Activated naive CD8-positive, alpha-beta T cell treated with anti-CD3 and anti-CD28 coated beads, Interleukin-2, amount 10 ng/mL, durations not matched to agents 7 days and 5 days (primary cell): ENCODE measurements at places on chromosomes 11 and 22.
A peak's percentile ranks its signal among the peaks of the same experiment; 100 is the strongest.

DNA sequence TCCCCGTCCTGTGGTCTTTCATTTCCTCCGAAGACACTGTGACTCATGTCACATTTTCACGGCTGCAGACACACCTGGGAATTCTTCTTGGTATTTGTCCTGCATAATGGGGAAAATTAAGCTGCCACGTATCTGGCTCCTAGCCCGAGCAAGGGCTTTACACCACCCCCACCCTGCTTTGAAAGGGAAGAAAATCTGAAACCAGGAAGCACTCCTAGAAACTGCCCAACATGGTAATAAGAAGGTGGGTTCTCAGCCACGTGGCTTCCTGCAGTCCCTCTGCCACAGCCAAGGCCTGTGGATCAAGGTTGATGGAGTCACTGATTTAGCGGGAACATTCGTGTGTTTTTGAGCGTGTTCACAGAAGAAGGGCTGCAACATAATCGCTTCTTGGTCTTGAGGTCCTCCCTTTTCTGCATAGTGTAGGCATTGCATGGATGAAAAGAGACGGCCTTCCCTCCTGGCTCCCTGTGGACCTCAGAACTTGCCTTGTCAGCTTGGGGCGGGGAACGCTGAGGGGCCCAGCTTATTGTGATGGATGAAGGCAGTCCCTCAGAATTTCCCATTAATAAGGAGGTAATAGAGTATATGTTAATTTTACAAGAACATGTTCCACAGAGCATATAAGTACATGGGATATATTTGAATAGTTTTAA, 292.0 kb downstream of the NTM start:
- H3K4me1 ChIP-seq, result no peaks in the 10 kb centered on the region
- H3K4me3 ChIP-seq, result no peak overlapping the region
- no peak for DNase-seq

DNA sequence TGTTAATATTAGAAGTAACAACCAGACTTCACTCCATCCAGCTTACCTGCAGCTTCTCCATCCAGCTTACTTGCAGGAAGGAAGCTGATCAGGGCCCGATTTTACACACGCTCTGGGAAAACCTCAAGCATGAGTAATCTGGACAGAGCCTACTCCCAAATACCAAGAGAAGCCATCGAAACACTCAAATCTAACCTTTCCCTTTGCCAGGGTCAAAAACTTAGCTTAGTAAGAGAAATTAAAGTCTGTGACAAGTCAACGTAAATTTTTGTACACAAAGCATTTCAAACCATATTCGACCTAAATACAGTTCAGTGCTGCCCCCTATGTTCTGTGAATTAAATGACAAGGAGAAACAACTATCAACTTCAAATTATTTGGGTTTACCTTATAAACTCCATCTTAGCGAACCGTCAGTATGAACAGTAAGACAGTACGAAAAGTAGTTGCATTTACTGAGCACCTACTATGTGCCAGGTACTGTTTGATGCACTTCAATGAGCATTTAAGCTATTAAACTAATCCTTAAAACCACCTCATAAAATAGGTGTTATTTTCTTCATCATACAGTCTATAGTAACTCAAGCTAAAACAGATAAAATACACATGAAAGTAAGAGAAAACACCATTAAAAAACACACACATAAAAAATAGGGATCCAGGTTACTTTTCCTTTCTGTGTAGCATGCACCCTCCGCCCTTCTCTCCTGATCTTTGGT, 36.9 kb downstream of the ARFGAP3 start:
- DNase-seq, result no peak
- no peak overlapping the region for H3K27ac ChIP-seq
- peaks cover 20% of the 10 kb centered on the region for H3K36me3 ChIP-seq

GRCh38 chr22:46293577-46294260, 3.0 kb upstream of the GTSE1 start:
- H3K27me3 ChIP-seq, result no peaks in the 10 kb centered on the region
- no peak overlapping the region for H3K4me3 ChIP-seq
- H3K27ac ChIP-seq, result peak overlapping the region; percentile 80
- peaks cover 46% of the 10 kb centered on the region for H3K36me3 ChIP-seq
- DNase-seq, result no peak
- peaks cover 48% of the 10 kb centered on the region for H3K4me1 ChIP-seq

- peaks cover 11% of the 10 kb centered on the region for H3K36me3 ChIP-seq
- peaks cover 28% of the 10 kb centered on the region for H3K4me1 ChIP-seq
Measured at GRCh38 chr11:126212089-126212660, 593 bp downstream of the FAM118B start.
